ENCODE measurements at places on chromosomes 13 and 19. TPM values are rescaled to one million over a fixed set of nuclear protein-coding genes. Genes with fewer than 3 reads are reported as not detected.

GRCh38 chr19:48935864-48936263 lies 2.4 kb downstream of the DHDH start:
- H3K4me1 ChIP-seq, result peaks cover 8% of the 10 kb centered on the region
- H3K36me3 ChIP-seq, result no peaks in the 10 kb centered on the region
- H3K27me3 ChIP-seq, result no peaks in the 10 kb centered on the region

DNA sequence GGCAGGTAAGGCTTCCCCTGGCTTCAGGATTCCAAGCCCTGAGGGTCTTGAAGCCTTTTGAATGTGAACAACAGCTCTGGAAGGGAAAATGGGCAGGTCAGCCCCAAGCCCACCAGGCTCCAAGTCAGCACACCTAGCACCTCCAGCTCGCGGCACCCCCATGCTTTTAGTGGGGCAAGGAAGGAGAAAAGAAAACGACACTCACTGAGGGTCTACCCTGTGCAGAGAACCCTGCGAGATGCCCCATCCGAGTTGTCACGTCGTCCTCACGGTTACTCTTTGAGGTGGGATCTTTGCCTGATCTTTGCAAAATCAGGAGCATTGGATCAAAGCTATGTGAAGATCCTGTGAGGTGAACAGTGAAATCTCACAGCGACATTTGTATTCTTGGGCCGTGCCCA lies 5.7 kb upstream of the F10 start:
- no peaks in the 10 kb centered on the region for H3K36me3 ChIP-seq
- H3K27ac ChIP-seq, result no peak overlapping the region
- H3K27me3 ChIP-seq, result peaks cover 23% of the 10 kb centered on the region
- no peaks in the 10 kb centered on the region for H3K4me1 ChIP-seq

GRCh38 chr19:4660181-4660791 lies 9.9 kb downstream of the MYDGF start:
- peak overlapping the region; percentile 74 for H3K27ac ChIP-seq
- no peaks in the 10 kb centered on the region for H3K36me3 ChIP-seq
- no peak for DNase-seq
- H3K4me3 ChIP-seq, result no peak overlapping the region
- peaks cover 2% of the 10 kb centered on the region for H3K4me1 ChIP-seq

GRCh38 chr19:3075605-3076431 lies 13.5 kb upstream of the TLE5 start:
- H3K4me3 ChIP-seq, result no peak overlapping the region
- DNase-seq, result peak; percentile 68

- H3K4me3 ChIP-seq, result peak overlapping the region; percentile 77
- H3K4me1 ChIP-seq, result peaks cover 7% of the 10 kb centered on the region
- DNase-seq, result no peak
- H3K27me3 ChIP-seq, result peaks cover 21% of the 10 kb centered on the region
- H3K27ac ChIP-seq, result no peak overlapping the region
- H3K36me3 ChIP-seq, result peaks cover 4% of the 10 kb centered on the region
Observed at GRCh38 chr19:33064458-33064791, 263 bp downstream of the RHPN2 start.

- H3K27me3 ChIP-seq, result no peaks in the 10 kb centered on the region
- H3K27ac ChIP-seq, result peak overlapping the region; percentile 91
- no peak for DNase-seq
- H3K36me3 ChIP-seq, result no peaks in the 10 kb centered on the region
- H3K4me1 ChIP-seq, result peaks cover 25% of the 10 kb centered on the region
Observed at GRCh38 chr19:43618921-43619261, 538 bp downstream of the ZNF428 start.

Gene CGB2
- total RNA-seq, result not detected

Gene CAPN12
- 9.0 TPM for total RNA-seq

DNA sequence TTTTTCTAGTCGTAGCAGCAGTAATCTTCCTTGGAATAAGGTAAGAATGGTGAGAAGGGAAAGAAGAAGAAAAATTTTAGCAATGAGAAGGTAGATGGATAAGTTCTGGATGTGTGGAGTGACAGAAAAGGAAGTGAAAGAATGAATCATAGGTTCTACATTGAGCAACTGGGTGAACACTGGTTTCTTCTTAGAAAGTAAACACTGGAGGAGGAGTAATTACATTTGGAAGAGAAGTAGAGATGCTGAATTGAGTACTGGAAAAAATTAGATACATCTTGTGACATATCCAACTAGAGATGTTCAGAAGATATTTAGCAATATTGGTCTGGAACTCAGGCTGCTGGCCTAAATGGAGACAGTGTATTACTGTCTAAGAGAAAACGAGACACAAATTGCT lies 148.5 kb downstream of the GPC5 start:
- peaks cover 3% of the 10 kb centered on the region for H3K36me3 ChIP-seq
- H3K4me3 ChIP-seq, result no peak overlapping the region
- no peak overlapping the region for H3K27ac ChIP-seq
- no peak for DNase-seq
